Lower lobe of right lung (tissue), 2 donors: ENCODE measurements at places on chromosomes 3 and 15.

- DNase-seq = no peak
These were observed 25.7 kb downstream of the VPS39 start for GRCh38 chr15:42182328-42182886.

- DNase-seq = no peak
These were observed 26.7 kb upstream of the TGM5 start for GRCh38 chr15:43293432-43293831.

DNA sequence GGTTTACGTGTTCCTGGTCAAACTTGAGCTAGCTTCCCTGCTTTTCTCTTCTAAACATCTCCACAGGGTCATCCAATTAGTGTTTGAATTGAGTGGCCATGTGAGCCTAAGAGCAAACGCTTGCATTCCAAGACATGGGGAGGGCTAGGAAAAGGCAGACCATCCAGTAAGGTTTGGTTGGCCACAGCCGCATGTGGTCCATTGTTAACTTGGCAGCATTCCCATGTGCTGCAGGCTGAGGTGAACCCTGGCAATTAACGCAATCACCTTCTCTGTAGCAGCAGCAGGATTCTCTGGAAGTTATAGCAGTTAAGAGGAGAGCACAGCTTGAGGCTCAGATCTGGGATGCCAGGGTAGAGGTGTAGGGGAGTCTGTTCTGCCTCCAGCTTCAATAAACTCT is 502.2 kb upstream of the LMCD1 start:
- DNase-seq = no peak

- no peak for DNase-seq
These were observed 134.6 kb downstream of the CMSS1 start for GRCh38 chr3:99952306-99952705.

DNA sequence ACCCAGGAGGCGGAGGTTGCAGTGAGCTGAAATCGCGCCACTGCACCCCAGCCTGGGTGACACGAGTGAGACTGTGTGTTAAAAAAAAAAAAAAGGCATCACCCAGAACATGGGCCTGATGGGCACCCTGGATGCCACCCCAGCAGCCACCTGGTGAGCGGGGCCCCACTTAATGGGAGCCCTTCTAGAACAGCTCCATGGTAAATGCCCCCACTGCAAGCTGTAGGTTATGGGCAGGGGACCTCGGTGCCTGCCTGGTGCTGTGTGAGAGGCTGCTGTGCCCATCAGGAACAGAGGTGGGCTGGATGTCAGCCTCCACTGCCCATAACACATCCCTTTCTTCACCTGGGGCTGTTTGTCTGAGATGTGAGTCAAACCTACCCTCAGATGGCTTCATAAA is 156.2 kb upstream of the MEF2A start:
- DNase-seq = no peak

DNA sequence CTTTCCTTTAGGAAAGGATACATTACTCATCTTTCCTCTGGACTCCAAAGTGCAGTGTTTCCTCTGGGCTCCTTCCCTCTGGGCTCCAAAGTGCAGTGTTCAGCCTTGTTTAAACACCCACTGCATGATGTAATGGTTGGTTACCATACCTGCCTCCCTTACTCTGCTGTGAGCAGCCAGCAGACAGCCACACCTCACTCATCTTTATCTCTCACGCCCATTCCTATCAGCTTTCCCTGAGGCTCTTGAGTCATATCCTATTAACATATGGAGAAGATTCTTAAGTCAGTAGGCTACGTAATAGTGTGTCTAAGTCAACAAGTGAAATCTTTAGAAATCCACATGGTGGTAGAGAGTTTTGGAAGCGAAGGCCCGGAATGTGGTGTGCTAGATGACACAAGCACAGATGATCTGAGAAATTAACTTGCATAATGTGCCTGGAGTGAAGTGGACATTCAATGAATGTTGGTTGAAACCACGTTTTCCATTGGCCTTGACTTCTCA is 97.2 kb upstream of the CTNNB1 start:
- no peak for DNase-seq

DNA sequence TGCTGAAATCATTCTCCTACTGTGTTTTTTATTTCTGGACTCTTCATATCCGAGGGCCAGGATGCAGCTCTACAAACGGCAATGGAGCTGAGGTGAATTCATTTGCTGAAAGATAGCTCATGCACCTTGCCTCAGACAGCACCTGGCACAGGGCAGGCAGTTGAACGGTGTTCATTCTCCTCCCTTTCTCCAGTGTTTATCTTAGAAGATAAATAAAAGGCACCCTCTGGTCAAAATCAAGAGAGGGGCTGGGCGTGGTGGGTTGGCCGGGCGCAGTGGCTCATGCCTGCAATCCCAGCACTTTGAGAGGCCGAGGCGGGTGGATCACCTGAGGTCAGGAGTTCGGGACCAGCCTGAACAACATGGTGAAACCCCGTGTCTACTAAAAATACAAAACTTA is 79.3 kb upstream of the LMOD3 start:
- no peak for DNase-seq

- DNase-seq = no peak
These were observed 19.6 kb upstream of the C15orf61 start for GRCh38 chr15:67501177-67501835.

- DNase-seq = no peak
These were observed 242.9 kb upstream of the ROPN1 start for GRCh38 chr3:124234852-124235252.
